ENCODE measurements at places on chromosomes 12 and 14.

- DNase-seq: no peak
These were observed 399.4 kb upstream of the RGS6 start for GRCh38 chr14:71532790-71533189.

- DNase-seq: no peak
These were observed 134.2 kb upstream of the SLCO1C1 start for GRCh38 chr12:20560935-20561334.

DNA sequence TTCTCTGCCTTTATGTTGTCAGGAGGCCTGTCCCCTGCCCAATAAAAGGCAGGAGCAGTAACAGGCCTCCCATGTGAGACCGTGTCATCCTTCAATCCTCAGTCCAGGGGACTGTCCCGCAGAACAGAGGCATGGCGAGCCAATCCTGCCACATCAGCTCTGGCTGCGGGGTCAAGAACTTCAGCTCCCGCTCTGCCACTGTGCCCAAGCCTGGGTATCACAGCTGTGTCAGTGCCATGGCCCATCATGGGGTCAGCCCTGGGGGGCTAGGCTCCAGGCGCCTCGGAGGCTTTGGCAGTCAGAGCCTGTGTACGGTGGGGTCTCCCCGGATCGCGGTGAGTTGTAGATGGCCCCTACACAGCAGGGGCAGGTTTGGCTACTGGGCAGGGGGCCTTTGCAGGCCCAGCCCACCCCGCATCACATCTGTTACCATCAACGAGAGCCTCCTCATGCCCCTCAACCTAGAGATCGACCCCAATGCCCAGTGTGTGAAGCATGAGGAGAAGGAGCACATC is 19.9 kb upstream of the KRT83 start:
- DNase-seq: no peak

DNA sequence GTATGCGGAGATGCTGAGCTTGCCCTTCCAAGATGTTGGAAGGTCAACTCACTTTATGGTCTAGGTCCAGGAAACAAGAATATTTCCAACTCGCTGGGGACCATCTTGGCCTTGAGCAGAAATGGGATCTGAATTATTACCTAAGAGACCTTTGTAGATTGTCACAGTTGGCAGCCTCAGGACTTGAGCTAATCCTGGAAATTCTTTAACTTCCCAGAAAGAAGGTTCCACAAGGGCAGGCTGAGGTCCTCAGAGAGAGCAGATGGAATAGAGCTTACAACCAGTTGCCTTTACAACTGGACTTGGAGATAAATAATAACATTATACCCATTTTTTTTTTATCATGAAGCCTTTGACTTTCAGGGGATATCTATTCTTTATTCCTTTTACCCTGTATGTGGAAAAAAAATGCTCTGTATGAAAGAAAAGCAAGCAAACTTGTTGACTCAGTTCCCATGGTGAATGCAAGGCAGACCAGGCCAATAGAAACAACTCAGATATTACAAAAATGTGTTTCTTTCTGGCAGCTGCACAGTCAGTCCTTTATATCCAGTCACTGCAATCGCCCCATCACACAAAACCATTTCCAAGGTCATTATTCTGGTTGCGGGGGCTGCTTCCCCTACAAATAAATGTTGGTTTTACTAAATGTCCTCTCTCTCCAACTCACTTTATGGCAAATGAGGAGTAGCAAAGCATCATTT is 401.4 kb downstream of the ZFP36L1 start:
- DNase-seq: no peak

DNA sequence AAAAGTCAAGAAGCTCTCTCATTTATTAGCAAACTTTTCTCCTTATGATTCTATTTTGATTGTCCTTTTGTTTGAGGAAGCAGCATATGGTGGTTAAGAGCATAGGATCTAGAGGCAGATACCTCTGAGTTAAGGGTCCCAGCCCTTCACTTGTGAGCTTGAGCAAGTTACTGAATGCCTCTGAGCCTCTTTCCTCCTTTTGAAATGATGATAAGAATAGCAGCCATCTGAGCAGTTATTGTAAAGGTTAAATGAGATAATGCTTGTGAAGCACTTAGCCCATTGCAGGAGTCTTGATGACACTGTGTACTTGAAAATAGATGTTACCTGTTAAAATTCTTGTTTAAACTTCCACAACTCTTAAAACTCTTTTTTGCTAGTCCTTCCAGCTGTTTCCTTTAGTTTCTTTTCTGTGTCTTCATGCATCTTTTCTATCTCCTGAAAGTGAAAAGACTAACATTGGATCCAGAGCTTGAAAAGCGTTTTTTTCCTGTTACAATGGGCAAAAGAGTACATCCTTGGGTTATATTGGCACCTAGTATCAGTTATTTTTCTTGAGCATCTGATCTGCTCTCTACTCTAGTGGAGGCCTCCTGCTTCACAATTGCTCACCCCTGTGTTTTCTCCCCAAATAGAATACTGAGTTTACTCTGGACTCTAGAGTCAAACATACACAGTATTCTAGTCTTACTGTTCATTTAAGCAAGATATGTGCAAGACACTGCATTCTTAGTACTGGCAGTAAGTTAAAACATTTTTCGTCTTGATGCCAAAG is 3.1 kb downstream of the HIF1A start:
- no peak for DNase-seq

- DNase-seq: no peak
These were observed 8.0 kb downstream of the CNOT2 start for GRCh38 chr12:70251226-70251625.

GRCh38 chr12:111715279-111715678 is 29.4 kb downstream of the ACAD10 start:
- no peak for DNase-seq

DNA sequence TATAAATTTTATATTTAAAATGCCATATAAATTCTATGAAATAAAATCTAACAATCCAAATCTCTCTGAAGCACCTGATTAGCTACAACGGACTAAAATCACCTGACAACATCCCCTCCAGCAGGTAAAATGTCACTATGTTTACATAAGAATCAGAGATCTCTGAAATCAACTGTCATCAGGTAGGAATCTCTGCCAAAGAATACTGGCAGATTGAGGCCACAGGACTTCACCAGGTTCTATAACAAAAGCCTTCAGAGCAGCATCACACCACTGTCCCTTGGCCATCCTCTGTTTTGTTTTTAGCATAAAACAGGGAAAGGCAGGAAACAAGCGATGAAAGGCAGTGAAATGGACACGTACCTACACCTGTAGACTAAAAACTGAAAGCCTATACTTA is 22.1 kb downstream of the FGD6 start:
- DNase-seq: no peak

- no peak for DNase-seq
These were observed 36.2 kb upstream of the SOCS2 start for GRCh38 chr12:93536111-93536765.

DNA sequence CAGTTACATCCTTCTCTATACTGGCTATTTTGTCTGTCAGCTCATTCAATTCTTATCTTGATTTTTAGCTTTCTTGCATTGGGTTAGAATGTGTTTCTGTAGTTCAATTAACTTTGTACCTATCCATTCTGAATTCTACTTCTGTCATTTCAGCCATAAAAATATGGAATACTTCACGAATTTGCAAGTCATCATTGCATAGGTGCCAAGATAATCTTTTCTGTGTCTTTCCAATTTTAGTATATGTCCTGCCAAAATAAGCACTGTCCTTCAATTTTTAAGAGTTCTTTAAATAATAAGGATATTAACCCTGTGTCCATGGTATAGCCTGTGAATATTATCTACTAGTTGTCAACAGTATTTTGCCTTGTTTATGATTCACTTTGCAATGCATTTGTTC is 665.7 kb upstream of the MDGA2 start:
- DNase-seq: no peak

All from AG04450 (cell line).